NCI-H524 treated with DMSO at 0.1 percent for 48 hours (cell line): ENCODE measurements at places on chromosomes 4 and X.

DNA sequence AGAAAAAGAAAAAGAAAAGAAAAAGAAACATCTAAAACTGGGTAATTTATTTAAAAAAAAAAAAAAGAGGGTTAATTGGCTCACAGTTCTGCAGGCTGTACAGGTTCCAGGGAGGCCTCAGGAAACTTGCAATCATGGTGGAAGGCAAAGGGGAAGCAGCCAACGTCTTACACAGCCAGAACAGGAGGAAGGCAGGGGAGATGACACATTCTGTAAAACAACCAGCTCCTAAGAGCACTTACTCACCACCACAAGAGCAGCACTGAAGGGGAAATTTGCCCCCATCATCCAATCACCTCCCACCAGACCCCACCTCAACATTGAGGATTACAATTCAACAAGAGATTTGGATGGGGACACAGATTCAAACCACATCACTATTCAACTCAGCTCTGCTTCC lies 36.8 kb upstream of the TMEM184C start:
- DNase-seq = no peak

GRCh38 chr4:148643851-148644250 lies 201.6 kb upstream of the NR3C2 start:
- no peak for DNase-seq

DNA sequence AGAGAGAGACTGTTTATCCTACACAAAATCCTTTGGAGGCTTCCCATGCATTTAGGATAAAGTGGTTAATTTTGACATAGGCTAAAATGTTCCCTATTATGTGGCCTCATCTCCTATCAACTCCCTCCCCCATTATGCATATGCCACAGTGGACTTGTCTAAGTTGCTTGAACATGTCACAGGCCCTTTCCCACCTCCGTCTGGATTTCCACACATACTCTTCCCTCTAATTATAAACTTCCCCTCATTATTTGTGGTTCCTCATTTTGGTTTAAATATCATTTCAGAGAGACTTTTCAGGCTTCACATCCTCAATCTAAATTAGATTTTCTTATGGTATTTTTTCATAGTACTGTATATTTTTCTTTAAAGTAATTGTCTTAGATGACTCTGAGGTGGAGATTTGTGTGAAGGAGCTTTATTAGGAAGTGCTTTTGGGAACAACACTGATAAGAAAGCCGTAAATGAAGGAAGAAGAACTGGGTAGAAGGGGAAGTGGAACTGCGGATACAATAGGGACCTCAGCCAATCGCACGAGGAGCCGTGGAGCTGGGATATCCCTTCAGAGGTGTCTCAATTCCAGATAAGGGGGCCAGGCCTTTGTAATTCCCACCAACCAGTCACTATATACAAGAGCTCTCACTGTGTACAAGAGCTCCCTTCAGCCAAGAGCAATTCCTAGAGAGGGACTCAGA lies 7.9 kb downstream of the C4orf17 start:
- no peak for DNase-seq

- no peak for DNase-seq
Measured at GRCh38 chr4:163920426-163920825, 425.9 kb downstream of the TMA16 start.

DNA sequence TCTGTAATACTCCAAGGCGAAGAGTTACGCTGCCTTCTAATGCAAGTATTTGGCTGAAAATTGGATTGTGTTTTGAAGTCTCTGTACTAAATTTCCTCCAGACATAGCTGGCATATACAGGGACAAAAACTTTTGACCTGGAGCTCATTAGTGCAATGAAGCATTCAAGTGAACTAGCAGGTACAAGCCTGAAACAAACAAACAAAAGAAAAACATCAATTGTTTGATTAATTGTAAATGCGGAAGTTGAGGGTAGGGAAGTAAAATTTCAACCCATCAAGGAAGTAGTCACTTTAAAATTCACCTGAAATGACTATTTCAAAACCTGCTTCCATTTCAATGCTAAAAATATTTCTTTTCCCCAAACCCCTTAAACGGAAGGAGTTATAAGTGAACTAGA lies 516.3 kb upstream of the ATOH1 start:
- DNase-seq = no peak

DNA sequence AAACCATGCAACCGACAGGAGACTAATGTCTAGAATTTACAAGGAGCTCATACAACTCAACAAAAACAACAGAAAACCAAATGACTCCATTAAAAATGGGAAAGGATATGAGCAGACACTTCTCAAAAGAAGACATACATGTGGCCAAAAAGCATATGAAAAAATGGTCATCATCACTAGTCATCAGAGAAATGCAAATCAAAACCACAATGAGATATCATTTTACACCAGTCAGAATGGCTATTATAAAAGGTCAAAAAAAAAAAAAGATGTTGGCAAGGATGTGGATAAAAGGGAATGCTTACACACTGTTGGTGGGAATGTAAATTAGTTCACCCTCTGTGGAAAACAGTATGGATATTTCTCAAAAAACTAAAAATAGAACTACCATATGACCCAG lies 50.5 kb upstream of the CHRDL1 start:
- DNase-seq = no peak

- no peak for DNase-seq
Measured at GRCh38 chrX:130212371-130212770, 40.6 kb downstream of the RAB33A start.

DNA sequence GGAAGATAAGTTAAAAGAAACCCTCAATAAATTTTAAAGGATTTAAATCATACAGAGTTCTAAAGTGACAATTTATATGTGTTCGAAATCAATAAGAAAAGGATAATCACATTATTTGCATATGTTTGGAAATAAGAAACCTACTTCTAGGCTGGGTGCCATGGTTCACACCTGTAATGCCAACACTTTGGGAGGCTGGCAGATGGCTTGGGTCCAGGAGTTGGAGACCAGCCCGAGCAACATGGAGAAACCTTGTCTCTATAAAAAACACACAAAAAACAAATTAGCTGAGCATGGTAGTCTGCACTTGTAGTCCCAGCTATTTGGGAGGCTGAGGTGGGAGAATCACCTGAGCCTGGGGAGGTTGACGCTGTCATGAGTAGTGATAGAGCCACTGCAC lies 8.1 kb upstream of the SAP30 start:
- no peak for DNase-seq

DNA sequence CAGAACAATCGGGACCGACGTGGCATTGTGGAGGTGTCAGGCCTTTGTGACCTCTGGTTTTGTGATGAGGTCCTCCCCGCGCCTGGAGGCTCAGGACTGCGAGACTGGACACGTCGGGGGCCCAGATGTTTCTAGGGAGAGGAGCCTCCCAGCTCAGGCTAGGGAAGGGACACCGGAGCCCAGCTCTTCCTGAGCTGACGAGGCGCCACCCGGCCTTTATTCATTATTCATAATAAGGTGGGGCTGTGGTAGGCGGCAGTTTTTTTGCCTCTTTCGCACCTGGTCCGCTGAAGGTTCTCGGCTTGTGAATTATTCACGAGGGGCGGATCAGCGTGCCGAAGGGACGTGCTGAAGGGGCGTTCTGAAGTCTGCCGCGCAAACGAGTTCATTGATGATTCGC lies 2.3 kb upstream of the UBA1 start:
- no peak for DNase-seq

GRCh38 chrX:17564689-17565409 lies 172.4 kb upstream of the SCML1 start:
- DNase-seq = no peak

- no peak for DNase-seq
Measured at GRCh38 chr4:78566834-78567499, 15.4 kb downstream of the ANXA3 start.

DNA sequence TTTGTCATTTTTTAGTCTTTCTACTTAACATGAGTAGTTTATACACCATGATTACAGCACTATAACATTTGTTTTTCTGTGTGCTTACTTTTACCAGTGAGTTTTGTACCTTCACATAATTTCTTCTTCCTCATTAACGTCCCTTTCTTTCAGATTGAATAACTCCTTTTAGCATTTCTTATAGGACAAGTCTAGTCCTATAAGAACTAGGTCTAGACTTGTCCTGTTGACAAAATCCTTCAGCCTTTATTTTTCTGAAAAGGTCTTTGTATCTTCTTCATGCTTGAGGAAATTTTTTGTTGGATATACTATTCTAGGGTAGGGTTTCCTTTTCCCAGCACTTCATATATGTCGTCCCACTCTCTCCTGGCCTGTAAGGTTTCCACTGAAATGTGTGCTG lies 253.3 kb upstream of the ARHGAP24 start:
- no peak for DNase-seq

DNA sequence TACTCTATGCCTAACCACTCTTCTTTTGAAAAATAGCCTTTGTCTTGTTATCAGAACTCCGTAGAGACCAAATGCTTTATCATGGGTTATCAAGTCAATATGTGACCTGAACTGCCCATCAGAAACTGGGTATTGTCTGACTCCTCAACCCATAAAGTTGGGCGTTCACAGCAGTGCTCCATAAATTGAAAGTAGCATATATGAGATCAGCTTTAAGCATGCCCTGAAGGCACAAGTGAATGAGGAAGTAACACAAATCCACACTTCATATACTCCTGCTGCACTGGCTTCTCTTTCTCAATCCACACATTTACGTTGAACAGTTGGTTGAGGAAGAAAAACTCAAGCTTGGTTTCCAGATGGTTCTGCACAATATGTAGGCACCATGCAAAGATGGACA lies 1106.0 kb downstream of the STIM2 start:
- DNase-seq = no peak
